ENCODE measurements at places on chromosomes 3 and 15.

DNA sequence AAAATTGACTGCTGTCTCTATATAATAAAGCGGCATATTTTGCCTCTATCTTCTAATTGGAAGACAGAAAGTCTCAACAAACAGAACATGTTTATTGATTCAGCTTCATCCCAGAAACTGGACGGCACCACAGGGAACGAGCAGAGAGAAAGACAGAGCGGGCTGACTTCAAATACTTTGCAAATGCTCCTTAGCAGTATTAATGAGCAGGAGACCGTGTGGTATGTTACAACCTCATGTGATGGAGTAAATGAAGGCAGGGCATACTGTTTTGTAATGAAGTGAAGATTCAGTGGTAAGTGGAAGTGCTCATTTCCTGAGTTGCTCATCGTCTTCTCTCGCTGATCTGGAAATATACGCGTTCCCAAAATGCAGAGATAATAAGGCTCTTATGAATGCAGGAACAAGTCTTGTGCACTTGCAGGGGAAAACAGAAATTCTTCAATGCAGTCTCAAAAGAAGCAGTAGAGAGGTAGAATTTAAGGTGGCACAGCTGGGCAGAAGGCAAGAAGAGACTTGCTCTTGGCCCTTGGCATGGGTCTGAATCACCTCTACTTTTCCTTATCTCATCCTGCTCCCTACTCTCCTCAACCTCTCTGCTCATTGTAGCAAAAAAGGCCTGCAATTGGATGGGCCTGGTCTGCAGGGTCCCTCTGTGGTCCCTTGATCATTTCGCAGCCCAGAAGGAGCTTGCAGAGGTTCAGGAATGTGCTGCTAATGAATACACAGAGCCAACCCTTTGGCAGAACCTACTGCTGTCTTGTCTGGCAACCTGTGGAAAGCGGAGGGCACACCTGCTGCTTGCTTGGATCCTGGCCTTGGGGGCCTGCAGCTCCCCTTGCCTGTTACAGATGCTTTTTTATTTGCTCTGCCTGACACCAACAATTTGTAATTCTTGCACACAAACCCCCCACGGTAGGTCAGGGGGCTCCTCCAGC, 604.9 kb upstream of the CFAP20DC start:
- DNase-seq, result no peak

GRCh38 chr15:38461066-38461833, 7.3 kb downstream of the FAM98B start:
- no peak for DNase-seq

DNA sequence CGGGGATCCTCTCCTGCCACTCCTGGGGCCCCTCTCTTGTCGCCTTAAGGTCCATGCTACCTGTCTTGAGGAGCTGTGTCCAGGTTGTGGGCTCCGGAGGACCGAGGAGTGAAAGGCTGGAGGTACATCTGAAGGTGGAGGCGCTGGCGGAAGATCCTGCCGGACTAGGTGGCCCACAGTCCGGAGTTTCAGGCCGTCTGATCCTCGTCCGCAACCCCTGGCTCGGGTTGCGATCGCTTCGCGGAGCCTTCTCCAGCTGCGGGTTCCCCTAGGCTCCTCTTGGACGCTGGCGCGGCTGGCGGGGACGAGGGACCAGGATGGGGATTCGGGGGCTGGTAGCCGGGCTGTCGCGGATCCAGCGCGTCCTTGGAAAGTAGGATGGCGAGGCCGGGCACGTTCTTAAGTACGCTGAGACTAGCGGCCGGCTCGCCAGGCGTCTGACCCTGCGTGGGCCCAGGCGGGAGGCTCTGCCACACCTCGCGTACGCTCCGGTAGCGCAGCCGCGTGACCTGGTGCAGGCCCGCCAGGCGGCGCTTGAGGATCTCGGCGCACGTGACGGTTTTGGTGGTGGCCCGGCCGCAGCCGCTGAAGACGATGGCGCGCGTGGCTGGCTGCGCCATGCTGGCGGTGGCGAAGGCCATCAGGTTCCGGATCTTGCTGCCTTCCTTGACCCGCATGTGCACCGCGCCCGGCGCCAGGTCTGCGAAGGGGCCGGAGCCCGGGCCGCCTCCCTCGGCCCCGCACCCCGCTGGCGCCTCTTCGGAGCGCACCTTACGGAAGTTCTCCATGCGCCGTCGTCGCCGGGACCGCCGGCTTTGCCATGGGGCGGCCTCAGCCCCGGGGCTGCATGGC, 550 bp downstream of the RPP25 start:
- peak; percentile 55 for DNase-seq

GRCh38 chr3:170768334-170768801, 101.6 kb downstream of the RPL22L1 start:
- DNase-seq, result no peak

- DNase-seq, result no peak
Measured at GRCh38 chr3:141044695-141045641, 6.2 kb upstream of the SPSB4 start.

DNA sequence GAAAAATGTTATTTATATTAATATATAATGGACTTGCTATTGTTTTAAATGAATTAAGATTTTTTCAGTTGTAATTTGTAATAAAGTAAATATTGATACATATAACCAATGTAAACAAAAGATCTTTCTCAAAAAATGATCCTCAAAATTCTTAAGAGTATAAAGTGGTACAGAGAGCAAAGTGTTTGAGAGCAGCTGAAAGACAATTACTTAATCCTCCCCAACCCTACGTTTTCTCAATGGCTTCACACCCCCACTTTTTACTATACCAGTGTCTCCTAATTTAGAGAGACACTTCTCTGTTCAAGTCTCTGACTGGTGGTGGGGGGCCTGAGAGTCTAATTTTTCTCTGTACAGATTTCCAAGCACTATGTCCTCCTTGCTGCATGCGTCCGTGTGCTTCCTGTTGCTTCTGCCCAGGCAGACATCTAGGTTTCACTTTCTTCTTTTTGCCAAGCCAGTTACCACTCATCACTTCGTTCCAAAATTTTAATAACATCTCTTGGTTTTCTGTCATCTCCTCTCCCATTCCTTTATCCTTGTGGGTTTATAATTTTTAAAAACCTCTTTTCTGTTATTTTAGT, 276.3 kb upstream of the DNAJC19 start:
- DNase-seq, result no peak

DNA sequence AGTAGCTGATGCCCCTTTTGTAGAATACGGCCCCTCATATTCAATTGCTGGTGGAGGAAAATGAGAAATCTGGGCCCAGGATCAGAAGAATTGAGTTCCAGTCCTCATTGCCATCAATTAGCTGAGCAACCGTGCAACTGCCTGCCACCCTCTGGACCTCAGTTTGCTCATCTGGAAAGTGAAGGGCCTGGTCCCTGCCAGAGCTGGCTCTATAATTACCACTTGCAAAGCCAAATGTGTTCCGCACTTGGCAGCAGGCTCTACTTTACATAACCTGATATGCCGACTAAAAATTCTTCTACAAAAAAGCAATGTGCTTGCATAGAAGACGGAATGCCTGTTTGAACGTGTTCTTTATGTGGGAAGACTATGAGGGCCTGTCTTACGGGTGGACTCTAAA, 8.6 kb upstream of the ITGB5 start:
- DNase-seq, result no peak

- no peak for DNase-seq
Measured at GRCh38 chr3:64278625-64279024, 53.4 kb upstream of the PRICKLE2 start.

GRCh38 chr3:66592016-66592761, 91.4 kb upstream of the LRIG1 start:
- DNase-seq, result no peak

DNA sequence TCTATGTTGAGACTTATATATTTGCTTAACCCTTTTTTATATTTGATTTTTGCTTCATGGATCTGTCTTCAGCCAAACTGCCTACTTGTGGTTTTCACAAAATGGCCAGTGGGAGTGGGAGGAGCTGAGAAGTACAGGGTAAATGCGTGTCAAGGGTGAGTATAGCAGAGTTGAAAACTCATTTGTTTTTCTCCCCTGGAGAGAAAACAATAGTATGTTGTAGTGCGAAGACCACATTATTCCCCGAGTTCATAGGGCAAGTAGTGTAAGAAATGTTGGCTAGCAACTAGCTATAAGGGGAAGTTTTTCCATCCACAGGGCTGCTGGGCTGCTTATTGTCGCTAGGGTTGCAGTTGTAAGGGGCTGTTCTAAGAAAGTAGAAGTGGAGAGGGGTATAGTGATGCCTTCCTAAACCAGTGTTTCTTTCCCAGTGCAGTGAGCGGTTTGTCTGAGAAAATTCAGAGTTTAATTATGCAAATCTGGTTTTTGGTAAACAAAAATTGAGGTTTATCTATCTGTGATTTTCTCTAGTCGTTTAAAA, 153.8 kb upstream of the AZI2 start:
- DNase-seq, result no peak

GRCh38 chr3:166957121-166957520, 423.0 kb downstream of the ZBBX start:
- DNase-seq, result no peak

DNA sequence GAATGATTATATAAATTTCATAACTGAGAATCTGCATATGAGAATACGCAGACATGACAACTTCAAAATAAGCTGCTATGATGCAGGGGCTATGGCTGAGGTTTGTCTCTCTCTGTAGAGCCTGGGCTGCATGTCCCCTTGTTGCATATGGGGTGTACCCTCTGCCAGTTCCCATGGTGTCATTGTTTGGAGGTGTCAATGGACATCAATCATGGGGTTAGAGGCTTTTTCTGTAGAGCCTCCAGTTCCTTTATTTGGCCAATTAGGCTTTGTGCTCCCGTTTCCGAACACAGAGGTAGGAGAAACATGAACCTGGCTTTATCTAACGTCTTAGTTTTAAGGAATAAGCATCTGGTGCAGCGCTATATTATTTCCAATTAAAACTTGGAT, 77.3 kb upstream of the RARB start:
- DNase-seq, result no peak

DNA sequence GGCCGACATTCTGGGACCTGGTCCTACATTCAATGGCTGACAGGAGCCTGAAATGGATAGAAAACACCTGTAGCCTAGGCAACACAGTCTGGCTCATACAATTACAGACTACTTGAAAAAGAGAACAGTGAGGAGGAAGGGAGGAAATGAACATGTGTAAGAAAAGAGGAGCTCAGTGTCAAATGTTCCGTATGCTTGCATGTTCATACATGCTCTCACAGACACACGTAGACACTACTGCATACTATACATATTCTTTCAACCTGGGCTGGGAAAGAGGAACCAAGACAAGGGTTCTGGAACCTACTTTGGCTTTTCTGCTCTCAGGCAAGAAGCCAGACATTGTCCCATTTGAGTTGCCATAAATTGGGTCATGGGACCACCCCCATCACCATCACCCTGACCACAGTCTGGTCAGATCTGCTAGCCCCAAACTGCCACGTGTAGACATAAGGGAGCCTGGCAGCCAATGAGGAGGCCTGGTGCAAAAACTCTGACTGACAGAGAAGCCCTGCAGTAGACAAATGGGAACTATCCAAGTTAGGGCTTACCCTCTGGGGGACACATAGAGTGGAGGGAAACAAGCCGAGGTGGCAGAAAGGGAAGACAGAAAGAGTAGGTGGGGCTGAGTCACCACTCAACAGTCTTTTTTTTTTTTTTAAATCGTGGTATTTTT, 310.0 kb downstream of the SHQ1 start:
- DNase-seq, result no peak
